ENCODE measurements at places on chromosomes 1 and 21. TPM values are rescaled to one million over a fixed set of nuclear protein-coding genes. Genes with fewer than 3 reads are reported as not detected.

The MFSD2A gene
- 0.90 TPM for total RNA-seq

The GCSAML gene
- total RNA-seq, result not detected

The MATN1 gene
- not detected for total RNA-seq

The ARMH1 gene
- total RNA-seq, result 3.6 TPM

The IL6R gene
- total RNA-seq, result not detected

The ILDR2 gene
- total RNA-seq, result 34.3 TPM

The PCBP3 gene
- 4.6 TPM for total RNA-seq

The LORICRIN gene
- not detected for total RNA-seq

The MLLT11 gene
- 37.0 TPM for total RNA-seq

The PTPN22 gene
- total RNA-seq, result not detected

The CNR2 gene
- not detected for total RNA-seq

The SEMA6C gene
- total RNA-seq, result 12.1 TPM

The C1orf116 gene
- 0.04 TPM for total RNA-seq

The EBNA1BP2 gene
- total RNA-seq, result 71.6 TPM

The FAM167B gene
- 5.3 TPM for total RNA-seq

The HTR1D gene
- 2.0 TPM for total RNA-seq

The RIPPLY3 gene
- 2.8 TPM for total RNA-seq

The KCNC4 gene
- total RNA-seq, result 1.3 TPM

The TSPAN1 gene
- not detected for total RNA-seq

The FOXO6 gene
- not detected for total RNA-seq

The UBE2J2 gene
- total RNA-seq, result 39.2 TPM

The COA7 gene
- total RNA-seq, result 10.9 TPM

The NES gene
- total RNA-seq, result 83.8 TPM

The AMPD1 gene
- total RNA-seq, result not detected

The RPAP2 gene
- 14.2 TPM for total RNA-seq

The PDE4B gene
- 1.2 TPM for total RNA-seq

The AKNAD1 gene
- not detected for total RNA-seq

The SYTL1 gene
- 7.9 TPM for total RNA-seq

The NR0B2 gene
- total RNA-seq, result not detected

The SPRR2B gene
- not detected for total RNA-seq

The B3GALT2 gene
- total RNA-seq, result not detected

The OR2M3 gene
- not detected for total RNA-seq

The ANKRD35 gene
- total RNA-seq, result 1.1 TPM

The ESRRG gene
- total RNA-seq, result 2.1 TPM

The KCNK1 gene
- 0.11 TPM for total RNA-seq

The INSRR gene
- not detected for total RNA-seq

The LIPI gene
- total RNA-seq, result not detected

The CSDE1 gene
- total RNA-seq, result 1,101 TPM

The MR1 gene
- total RNA-seq, result 0.03 TPM

All from neural progenitor cell (in vitro differentiated cells).